ENCODE measurements at places on chromosomes 3 and 15.

DNA sequence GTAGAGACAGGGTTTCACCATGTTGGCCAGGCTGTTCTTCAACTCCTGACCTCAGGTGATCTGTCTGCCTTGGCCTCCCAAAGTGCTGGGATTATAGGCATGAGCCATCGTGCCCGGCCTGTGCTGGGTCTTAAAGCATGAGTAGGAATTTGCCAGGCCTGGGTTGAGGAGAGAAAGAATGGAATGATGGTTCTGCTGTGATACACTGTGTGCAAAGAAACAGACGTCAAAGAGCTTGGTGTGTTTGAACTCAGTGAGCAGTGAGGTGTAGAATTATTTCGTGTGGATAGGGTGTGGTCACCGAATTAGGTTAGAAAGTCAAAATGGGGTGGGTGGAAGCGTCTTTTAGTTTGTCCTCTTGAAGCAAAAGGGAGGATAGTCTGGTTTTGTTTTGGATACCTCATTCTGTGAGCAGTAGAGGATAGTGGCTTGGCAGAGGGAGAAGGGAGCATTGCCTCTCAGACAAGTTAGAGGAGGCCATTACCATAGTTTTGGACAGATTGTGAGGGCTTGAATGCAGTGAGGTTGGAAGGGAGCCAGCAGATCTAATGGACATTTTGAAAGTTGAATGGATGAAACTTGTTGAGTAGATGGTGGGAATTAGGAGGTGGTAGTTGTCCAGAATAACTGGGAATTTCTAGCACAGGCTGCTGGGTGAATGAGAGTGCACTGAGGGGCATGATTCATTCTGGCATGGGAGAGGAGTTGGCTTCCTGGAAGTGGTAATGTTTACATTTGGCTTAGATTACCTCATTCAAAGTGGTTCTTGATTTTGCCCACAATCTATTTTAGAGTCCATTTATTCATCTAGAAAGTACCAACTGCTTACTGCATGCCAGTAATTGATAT is 27.2 kb downstream of the AKAP13 start:
- DNase-seq = no peak

GRCh38 chr3:69095636-69096035 is 10.9 kb downstream of the ARL6IP5 start:
- no peak for DNase-seq

DNA sequence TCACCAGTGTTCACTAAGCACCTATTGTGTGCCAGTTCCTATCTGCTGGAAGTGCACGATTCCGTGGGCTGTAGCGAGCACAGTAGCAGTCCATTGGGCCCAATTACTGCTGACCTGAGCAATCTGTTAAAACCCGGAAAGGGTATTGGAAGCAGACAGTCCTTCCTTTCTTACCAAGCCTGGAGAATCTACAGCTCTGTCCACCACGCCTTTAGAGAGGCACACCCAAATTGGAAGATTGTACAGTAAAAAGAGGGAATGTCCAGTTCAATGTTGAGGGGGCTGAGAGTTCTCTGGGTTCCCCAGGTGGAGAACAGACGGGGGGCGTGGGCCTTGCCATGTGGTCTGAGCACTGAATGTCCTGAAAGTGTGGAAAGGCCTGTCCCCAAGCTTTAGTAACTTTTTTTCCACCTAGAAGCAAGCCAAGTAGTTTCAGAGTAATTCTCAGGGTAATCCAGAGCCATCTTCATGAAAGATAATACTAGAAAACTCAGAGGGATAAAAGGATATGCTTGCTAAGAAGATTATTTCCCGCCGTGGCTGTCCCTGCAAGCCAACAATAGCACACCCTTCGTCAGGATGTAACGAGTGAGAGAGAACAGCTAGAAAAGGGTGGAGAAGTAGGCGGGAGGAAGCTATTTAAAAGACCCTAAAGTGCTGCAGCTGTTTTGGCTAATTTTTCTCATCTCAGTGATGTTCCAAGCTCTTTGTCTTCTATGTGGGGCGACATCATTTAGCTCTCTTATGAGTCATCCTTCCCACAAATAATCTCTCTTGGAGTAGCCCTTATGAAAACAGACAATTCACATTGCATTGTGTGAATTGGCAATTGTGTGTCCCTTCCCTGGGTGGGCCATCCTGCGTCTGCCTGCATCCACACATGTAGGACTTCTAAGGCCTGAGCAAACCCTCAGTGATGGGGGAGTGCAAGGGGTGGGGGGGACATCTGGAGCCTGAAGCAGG is 181.0 kb downstream of the ATG7 start:
- no peak for DNase-seq

DNA sequence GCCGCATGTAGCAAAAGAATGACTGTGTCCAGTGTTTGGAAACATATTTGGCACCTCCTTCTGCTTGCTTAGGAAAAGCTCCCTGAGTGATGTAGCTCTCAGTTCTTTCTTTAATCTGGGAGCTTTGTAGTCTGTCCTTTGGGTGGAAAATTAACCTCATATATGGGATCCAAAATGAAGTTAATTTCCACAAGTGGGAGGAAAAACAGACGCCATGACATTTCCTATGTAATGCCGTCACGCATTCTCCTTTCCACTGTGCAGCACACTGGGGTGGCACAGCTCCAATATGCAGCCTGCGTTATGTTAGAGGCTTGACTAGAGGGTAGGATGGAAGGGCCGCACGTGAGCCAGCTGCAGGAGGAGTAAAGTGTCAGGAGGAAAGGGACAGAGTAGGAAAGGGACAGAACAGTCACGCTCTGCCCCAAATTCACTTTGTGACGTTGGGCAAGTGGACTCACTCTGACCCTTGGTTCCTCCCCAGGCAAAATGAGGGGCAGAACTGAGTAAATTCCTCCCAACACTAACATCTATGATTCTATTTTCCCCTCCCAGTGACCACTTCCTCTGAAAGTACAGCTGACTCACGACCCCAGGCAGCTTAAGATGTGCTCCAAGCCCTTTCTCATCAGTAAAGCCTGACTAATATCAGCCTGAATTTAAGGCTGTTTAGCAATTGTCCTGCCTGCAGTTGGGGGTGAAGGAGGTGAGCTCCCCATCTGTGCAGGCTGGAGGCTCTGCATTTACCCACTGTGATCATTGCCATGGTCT is 176.5 kb upstream of the PFN2 start:
- DNase-seq = no peak

DNA sequence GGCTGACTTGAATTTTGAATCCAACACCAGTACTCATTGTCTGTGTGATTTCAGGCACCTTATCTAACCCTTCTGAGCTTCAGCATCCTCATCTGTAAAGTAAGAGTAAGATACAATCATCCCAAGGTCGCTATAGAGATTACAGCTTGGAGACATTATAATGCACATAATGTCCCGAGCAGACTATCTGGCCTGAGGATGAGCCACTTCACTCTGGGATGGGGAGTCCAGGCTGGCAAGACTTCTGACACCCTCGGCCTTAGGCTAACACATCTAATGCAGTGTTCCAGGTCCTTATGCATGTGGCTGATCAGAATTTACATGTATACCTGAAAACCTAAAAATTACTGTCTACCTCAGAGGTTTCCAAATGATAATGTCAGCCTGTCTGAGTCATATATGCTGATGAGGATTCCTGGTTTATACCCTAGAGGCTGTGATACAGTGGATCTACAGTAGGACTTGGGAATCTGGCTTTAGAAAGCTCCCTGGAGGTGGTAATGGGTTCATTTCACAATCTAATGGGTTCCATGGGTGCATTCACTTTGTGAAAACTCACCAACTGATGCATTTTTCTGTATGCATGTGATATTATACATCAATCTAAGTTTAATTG is 229.0 kb upstream of the SLCO3A1 start:
- no peak for DNase-seq

- DNase-seq = no peak
Observed at GRCh38 chr15:83565553-83566159, 88.3 kb upstream of the ADAMTSL3 start.

- no peak for DNase-seq
Observed at GRCh38 chr15:100192097-100193080, 149.4 kb downstream of the ADAMTS17 start.

DNA sequence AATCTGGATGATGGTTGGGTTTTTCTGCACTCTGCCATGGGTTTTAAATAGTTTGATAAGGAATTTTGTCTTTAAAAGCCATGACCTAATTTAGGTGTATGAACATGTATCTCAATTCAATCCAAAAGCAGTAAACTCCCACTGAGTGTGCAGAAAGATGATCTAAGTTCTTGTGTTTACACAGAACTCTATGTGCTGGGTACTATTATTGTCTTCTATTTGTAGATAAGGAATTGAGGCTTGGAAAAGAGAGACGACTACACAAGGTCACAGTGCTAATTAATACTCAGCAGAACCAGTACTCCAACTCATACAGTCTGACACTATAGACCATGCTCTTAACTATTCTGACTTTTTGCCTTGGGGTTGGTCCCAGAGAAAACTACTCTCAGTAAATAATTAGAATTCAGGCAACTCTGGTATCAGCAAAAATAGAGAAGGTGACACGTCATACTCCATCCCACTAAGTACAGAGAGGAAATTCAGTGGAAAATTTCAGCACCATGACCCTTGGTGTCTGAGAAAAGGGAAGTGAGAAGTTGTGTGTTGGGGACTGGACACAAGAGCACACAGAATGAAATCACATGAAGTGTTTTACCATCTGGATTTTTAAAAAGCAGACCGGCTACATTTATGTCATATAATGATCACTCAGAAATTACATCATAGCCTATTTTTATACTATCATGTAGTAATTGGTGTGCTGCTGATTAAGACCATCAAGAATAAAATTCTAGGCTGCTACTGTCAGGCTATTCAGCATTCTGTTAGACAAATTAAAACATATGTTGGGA is 18.3 kb upstream of the MYH15 start:
- DNase-seq = no peak

- no peak for DNase-seq
Observed at GRCh38 chr3:69902386-69902785, 97.1 kb upstream of the SAMMSON start.

Data from stimulated activated CD4-positive, alpha-beta T cell treated with anti-CD3 and anti-CD28 coated beads, Interleukin-1b, Interleukin-23, amount 100 ng/mL, for 1 hour (primary cell).